ENCODE measurements at places on chromosomes 6 and 20. TPM values are rescaled to one million over a fixed set of nuclear protein-coding genes. Genes with fewer than 3 reads are reported as not detected.

The TAF8 gene
- total RNA-seq = 19.1 TPM

DNA sequence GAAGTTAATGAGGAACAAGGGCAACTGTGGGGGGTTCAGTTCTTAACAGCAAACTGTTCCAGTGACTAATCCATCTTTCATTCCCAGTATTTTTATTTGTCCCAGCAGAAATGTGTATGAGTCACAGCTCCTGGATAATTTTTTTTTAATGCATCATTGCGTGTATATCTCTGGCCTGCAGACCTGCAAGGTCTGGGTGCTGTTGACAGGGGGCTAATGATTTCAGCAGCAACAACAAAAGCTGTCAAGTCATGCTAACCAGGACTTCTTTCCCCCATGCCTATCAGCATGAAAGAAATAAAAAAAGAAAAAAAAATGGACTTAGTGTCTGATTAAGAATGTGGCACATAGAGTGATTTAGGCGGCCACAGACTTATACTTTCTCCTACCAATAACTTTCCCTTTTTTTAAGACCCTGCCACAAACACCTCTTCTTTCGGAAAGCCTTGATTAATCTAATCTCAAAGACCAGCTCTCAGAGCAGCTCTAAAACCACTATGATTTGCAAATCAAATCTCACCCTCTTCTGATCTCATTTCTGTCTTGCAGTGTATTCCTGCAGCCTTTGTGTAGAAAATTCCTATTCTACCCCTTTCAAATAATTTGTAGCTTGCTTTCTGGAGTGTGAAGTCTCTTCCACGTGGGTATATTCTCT is 14.2 kb upstream of the PREX1 start:
- peak; percentile 80 for DNase-seq

- no peak for DNase-seq
Measured at GRCh38 chr6:6285679-6286078, 34.8 kb downstream of the F13A1 start.

GRCh38 chr6:34516391-34517324 is 39.5 kb downstream of the SPDEF start:
- no peak for DNase-seq

DNA sequence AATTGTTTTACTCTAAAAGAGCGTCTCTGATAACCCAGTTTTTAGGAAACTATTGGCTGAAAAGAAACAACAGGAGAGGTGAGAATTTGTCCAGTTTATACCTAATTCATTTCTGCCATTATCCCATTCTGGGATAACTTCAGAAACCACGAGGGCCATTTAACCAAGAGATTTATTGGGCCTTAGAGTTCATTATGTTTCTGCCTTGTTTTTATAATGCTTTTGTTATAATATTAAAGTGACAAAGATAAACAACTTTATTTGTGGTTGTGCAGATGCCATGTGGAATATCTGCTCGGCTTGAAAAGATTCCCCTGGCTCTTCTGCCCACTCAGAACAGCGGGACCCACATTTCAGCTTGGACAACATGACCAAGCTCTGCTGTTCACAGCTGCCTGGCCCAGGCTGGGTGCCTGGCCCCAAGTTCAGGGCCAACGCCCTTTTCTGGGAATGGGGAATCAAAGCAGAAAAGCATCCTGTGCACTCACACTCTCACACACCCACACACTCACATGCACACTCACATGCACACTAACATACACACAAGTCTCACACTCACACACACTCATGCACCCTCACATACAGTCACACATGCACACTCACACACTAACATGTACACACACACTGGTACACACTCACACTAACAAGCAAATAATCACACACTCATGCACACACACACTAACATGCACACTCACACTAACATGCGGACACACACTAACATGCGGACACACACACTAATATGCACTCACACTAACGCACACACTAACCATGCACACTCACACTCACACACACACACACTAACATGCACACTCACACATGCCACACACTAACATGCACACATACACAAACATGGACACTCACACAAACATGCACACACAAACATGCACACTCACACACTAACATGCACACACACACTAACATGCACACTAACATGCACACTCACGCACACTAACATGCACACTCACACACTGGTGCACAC is 86.7 kb upstream of the NEDD9 start:
- no peak for DNase-seq

DNA sequence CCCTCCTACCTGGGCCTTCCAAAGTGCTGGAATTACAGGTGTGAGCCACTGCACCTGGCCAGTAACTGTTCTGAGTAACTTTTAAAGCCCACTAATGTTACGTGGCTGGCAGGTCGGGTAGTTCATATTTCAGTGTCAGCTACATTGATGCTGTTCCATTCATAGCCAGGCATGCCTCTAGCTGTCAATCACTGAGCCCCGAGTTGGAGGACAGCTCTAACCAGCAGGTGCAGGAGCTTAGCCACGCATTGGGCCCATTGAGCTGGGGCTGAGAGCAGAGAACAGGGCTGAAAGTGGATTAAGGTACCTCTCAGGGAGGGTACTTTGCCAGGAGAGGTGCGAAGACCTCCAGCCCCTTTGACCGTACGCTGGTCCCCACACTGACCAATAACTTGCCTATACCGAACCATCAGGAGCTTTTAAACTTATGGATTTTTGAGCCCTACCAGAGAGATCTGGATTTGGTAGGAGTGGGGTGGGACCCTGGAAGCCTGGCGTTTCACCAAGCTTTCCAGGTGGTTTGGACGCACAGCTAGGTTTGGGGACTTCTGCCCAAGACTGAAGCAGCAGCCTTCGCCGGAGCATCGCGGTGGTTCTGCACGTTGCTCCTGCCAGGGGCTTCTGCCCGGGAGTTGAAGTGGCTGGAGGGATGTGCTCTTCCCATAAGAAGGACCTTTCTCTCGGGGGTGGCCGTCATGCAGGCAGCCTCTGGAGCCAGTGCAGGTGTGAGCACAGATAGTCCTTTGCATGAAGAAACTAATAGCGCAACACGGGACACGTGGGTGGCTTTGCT is 82.6 kb downstream of the SERAC1 start:
- no peak for DNase-seq

DNA sequence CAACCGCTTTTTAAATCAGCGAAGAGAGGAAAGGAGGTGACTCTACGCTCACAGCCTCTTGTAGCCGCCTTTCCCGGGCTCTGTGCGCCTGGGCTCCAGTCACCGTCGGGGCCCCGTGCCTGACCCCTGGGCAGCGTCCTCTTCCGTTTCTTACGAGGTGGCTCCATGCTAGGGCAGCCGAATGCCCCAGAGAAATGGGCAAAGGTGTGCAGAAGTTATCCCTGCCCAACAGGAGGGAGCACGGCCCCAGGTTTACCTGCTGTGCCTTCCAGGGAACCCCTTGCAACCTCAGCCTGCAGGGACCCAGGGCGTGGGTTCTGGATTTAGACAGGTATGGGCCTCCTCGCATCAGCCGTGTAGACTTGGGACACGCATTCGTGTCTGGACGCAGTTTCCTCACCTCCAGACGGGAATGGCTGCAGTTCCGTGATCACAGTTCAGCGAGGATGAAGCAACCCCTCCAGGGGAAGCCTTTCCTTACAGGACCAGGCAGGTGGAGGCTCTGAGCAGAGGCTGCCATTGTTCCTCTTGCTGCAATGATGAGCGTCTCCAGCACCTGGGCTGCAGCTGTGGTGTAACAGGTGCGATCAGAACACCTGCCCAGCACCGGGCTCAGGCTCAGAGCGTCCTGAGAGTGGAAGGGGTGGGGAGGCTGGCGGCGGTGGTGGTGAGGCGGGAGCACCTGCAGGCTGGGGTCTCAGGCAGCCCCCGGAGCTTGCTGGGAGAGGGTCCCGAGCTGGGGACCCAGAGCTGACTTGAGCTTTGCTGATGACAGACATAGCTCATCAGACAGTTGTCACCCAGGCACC is 81.3 kb upstream of the BHLHE23 start:
- DNase-seq = no peak

- DNase-seq = no peak
Measured at GRCh38 chr6:138440758-138441357, 36.8 kb downstream of the HEBP2 start.

- no peak for DNase-seq
Measured at GRCh38 chr6:133807501-133807900, 81.4 kb upstream of the TCF21 start.
